Activated naive CD4-positive, alpha-beta T cell treated with anti-CD3 and anti-CD28 coated beads, Interleukin-2, amount 50 U/mL, for 72 hours (primary cell): ENCODE measurements at places on chromosomes 13 and 19. TPM values are rescaled to one million over a fixed set of nuclear protein-coding genes. Genes with fewer than 3 reads are reported as not detected.

PLA2G4C gene
- 35.2 TPM for total RNA-seq

FGF21 gene
- total RNA-seq, result not detected

ATP11A gene
- total RNA-seq, result 33.1 TPM

KIRREL2 gene
- total RNA-seq, result 3.3 TPM

MEIOSIN gene
- total RNA-seq, result not detected

CEACAM1 gene
- 6.4 TPM for total RNA-seq

NUP58 gene
- 138 TPM for total RNA-seq

TRPC4 gene
- total RNA-seq, result not detected

CEACAM5 gene
- not detected for total RNA-seq

SPACA4 gene
- total RNA-seq, result not detected

ZNF497 gene
- 0.23 TPM for total RNA-seq

ACER1 gene
- total RNA-seq, result 0.52 TPM

PRR12 gene
- 28.9 TPM for total RNA-seq

GRK1 gene
- not detected for total RNA-seq

POLRMT gene
- total RNA-seq, result 47.0 TPM

SLC1A6 gene
- total RNA-seq, result not detected

MCEMP1 gene
- total RNA-seq, result not detected

SIGLEC8 gene
- not detected for total RNA-seq

DBP gene
- total RNA-seq, result 16.9 TPM
